ENCODE measurements at places on chromosomes 5 and 9.
A peak's percentile ranks its signal among the peaks of the same experiment; 100 is the strongest.

- H3K27ac ChIP-seq = no peak overlapping the region
- H3K4me1 ChIP-seq = no peaks in the 10 kb centered on the region
- no peak overlapping the region for H3K4me3 ChIP-seq
- no peak for DNase-seq
Observed at GRCh38 chr5:107806705-107807104, 136.0 kb upstream of the EFNA5 start.

GRCh38 chr5:138869763-138870500 is 5.2 kb downstream of the LRRTM2 start:
- no peak overlapping the region for H3K4me3 ChIP-seq
- H3K27ac ChIP-seq = no peak overlapping the region
- no peaks in the 10 kb centered on the region for H3K36me3 ChIP-seq
- no peaks in the 10 kb centered on the region for H3K27me3 ChIP-seq

- H3K4me1 ChIP-seq = no peaks in the 10 kb centered on the region
- no peak for DNase-seq
- no peaks in the 10 kb centered on the region for H3K27me3 ChIP-seq
- no peak overlapping the region for H3K27ac ChIP-seq
Observed at GRCh38 chr5:55110217-55110616, 7.8 kb downstream of the GZMA start.

GRCh38 chr9:69171517-69171916 is 2.6 kb upstream of the TJP2 start:
- DNase-seq = no peak
- H3K36me3 ChIP-seq = peaks cover 4% of the 10 kb centered on the region
- H3K4me1 ChIP-seq = peaks cover 6% of the 10 kb centered on the region
- H3K4me3 ChIP-seq = no peak overlapping the region
- no peak overlapping the region for H3K27ac ChIP-seq

DNA sequence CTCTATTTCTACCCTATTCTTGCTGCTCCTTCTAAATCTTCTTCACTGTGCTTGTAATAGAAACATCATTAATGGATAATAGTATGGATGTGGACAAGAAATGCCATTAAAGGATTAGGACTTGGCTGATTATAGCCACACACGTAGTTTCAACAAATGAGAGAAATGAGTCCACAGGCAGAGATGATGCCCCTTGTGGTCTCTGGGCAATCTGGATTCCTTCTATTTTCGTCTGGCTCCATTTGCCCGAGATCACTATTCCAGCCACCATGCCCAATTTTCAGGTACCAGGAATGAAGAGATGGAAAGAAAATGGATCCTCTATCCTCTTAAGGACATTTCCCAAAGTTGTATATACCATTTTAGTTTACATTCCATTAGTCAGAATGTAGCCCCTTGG is 13.2 kb downstream of the VLDLR start:
- no peaks in the 10 kb centered on the region for H3K36me3 ChIP-seq
- H3K4me3 ChIP-seq = no peak overlapping the region
- H3K27me3 ChIP-seq = no peaks in the 10 kb centered on the region
- no peak overlapping the region for H3K27ac ChIP-seq
- DNase-seq = no peak
- H3K4me1 ChIP-seq = no peaks in the 10 kb centered on the region

DNA sequence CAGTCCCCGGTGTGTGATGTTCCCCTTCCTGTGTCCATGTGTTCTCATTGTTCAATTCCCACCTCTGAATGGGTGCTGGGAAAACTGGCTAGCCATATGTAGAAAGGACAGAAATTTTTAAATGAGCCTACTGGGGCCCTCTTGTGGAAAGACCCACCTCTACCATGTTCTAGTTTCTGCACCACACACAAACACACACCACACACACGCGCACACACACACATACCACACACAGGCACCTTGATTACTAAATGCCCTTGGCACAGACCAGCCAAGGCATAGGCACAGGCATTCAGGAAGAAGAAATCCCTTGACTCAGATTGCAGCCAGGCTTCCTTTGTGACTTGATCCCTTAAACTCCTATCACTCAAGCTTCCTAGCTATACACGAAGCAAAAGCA is 60.5 kb downstream of the SIL1 start:
- H3K4me1 ChIP-seq = no peaks in the 10 kb centered on the region
- H3K4me3 ChIP-seq = no peak overlapping the region
- DNase-seq = no peak

- no peak overlapping the region for H3K4me3 ChIP-seq
- H3K36me3 ChIP-seq = no peaks in the 10 kb centered on the region
- no peak for DNase-seq
- H3K27me3 ChIP-seq = no peaks in the 10 kb centered on the region
- peak overlapping the region; percentile 4 for H3K27ac ChIP-seq
Observed at GRCh38 chr5:157177953-157178352, 2.7 kb upstream of the ITK start.

GRCh38 chr9:17509151-17509550 is 69.7 kb upstream of the SH3GL2 start:
- DNase-seq = no peak
- no peaks in the 10 kb centered on the region for H3K36me3 ChIP-seq
- H3K4me1 ChIP-seq = no peaks in the 10 kb centered on the region
- no peak overlapping the region for H3K4me3 ChIP-seq
- H3K27me3 ChIP-seq = no peaks in the 10 kb centered on the region
- no peak overlapping the region for H3K27ac ChIP-seq

- no peaks in the 10 kb centered on the region for H3K36me3 ChIP-seq
- no peaks in the 10 kb centered on the region for H3K27me3 ChIP-seq
- H3K4me1 ChIP-seq = no peaks in the 10 kb centered on the region
- H3K4me3 ChIP-seq = no peak overlapping the region
Observed at GRCh38 chr5:7244208-7244607, 151.7 kb upstream of the ADCY2 start.

- H3K27ac ChIP-seq = no peak overlapping the region
- H3K27me3 ChIP-seq = no peaks in the 10 kb centered on the region
- DNase-seq = no peak
- no peaks in the 10 kb centered on the region for H3K36me3 ChIP-seq
Observed at GRCh38 chr5:158013939-158014338, 155.0 kb upstream of the CLINT1 start.

GRCh38 chr9:106106396-106106795 is 412.1 kb downstream of the TMEM38B start:
- H3K27ac ChIP-seq = no peak overlapping the region
- no peak for DNase-seq
- no peaks in the 10 kb centered on the region for H3K27me3 ChIP-seq
- H3K4me1 ChIP-seq = no peaks in the 10 kb centered on the region
- no peak overlapping the region for H3K4me3 ChIP-seq

DNA sequence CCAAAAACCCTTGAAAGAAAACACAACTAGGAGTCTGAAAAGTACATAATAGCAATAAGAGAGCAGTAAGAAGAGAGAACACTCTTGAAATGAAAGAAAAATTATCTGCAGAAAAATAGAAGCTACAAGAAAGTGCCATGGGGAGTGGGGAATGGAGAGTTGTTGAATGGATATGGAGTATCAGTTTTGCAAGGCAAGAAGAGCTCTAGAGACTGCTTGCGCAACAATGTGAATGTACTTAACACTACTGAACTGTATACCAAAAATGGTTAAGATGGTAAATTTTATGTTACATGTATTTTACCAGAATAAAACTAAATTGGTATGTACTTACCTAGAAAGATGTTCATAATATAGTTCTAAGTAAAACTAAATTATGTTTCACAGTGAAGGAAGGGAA is 54.8 kb upstream of the RASGRF2 start:
- no peaks in the 10 kb centered on the region for H3K36me3 ChIP-seq
- H3K27ac ChIP-seq = no peak overlapping the region
- H3K4me3 ChIP-seq = no peak overlapping the region
- DNase-seq = no peak
- no peaks in the 10 kb centered on the region for H3K27me3 ChIP-seq
- H3K4me1 ChIP-seq = no peaks in the 10 kb centered on the region
